ENCODE measurements at places on chromosomes 5 and 9.

GRCh38 chr5:154215571-154216325 is 25.2 kb downstream of the GALNT10 start:
- no peak for DNase-seq
- no peaks in the 10 kb centered on the region for H3K27me3 ChIP-seq
- peaks cover 6% of the 10 kb centered on the region for H3K36me3 ChIP-seq

- H3K4me1 ChIP-seq = no peaks in the 10 kb centered on the region
- no peaks in the 10 kb centered on the region for H3K36me3 ChIP-seq
- no peak overlapping the region for H3K27ac ChIP-seq
- no peaks in the 10 kb centered on the region for H3K27me3 ChIP-seq
- no peak for DNase-seq
- H3K4me3 ChIP-seq = no peak overlapping the region
Observed at GRCh38 chr5:140168371-140168770, 6.6 kb upstream of the CYSTM1 start.

GRCh38 chr5:4191703-4192102 is 596.1 kb downstream of the IRX1 start:
- H3K27ac ChIP-seq = no peak overlapping the region
- no peaks in the 10 kb centered on the region for H3K36me3 ChIP-seq
- no peaks in the 10 kb centered on the region for H3K27me3 ChIP-seq
- H3K4me3 ChIP-seq = no peak overlapping the region
- DNase-seq = no peak

DNA sequence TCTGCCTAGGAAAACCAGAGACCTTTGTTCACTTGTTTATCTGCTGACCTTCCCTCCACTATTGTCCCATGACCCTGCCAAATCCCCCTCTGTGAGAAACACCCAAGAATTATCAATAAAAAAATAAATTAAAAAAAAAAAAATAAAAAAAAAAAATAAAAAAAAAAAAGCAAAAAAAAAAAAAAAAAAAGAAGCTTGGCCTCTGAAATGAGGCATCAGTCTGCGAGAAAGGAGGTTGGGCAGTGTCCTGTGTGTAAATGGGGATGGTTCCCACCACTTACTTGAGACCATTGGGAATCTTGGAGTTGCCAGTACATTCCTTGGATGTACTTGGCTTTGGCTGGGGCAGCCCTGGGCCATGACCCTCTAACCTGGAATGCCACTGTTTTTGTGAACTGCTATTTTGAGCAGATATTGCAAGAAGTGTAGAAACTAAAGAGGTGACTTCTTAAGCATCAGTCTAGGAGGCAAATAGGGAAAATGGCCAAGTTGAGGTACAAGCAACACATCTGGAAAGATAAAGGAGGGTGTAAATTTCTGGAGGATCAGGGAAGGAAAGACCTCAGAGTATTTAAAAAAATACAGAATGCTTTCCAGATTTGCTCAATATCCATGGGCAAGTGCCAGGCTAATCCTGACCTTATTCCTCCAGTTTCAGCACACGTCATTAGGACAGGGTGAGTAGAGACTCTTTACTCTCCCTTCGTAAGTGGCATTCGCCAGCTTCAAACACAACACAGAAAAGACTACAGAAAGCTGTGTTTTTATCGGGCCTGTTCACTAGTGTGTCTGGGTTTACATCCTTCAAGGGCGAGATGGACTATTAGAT is 58.1 kb downstream of the HSPA4 start:
- H3K36me3 ChIP-seq = peaks cover 10% of the 10 kb centered on the region
- H3K27ac ChIP-seq = peak overlapping the region; percentile 35
- DNase-seq = no peak
- no peaks in the 10 kb centered on the region for H3K27me3 ChIP-seq
- no peaks in the 10 kb centered on the region for H3K4me1 ChIP-seq

DNA sequence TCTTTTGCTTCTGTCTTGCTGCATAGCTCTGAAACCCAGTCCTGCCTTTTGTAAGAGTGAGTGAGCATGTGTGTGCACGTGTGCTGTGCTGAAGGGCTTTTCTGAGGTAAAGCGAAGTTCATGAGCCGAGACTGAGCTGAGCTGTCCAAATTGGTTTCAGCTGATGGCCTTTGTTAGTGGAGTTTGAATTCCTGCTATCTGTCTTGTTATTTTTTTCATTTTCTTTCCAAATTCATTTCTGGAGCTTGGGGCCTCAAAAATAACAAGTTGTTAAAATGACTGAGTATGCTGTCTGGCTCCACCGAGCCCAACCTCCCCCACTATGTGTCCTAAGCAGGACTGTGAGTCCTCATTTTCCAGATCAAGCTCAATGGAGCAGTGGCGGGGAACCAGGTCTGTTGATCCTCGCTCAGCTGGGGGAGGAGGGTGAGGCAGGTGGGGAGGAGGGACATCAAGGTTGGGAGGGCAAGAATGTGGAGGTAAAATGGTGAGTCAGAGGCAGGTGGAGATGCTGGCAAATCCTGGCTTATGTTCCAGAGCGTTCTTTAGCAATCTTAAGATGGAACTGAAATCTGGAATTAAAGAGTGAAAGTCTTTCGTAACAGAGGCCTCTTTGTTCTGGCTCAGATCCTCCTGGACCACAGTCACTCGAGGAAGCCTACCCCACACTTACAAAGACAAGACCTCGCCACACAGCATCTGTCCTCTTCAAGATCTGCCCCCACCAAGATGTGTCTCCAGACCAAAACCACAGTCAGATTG is 63.9 kb downstream of the SREK1 start:
- no peak overlapping the region for H3K27ac ChIP-seq
- H3K4me1 ChIP-seq = no peaks in the 10 kb centered on the region
- no peak overlapping the region for H3K4me3 ChIP-seq
- H3K27me3 ChIP-seq = no peaks in the 10 kb centered on the region
- no peak for DNase-seq
- no peaks in the 10 kb centered on the region for H3K36me3 ChIP-seq

DNA sequence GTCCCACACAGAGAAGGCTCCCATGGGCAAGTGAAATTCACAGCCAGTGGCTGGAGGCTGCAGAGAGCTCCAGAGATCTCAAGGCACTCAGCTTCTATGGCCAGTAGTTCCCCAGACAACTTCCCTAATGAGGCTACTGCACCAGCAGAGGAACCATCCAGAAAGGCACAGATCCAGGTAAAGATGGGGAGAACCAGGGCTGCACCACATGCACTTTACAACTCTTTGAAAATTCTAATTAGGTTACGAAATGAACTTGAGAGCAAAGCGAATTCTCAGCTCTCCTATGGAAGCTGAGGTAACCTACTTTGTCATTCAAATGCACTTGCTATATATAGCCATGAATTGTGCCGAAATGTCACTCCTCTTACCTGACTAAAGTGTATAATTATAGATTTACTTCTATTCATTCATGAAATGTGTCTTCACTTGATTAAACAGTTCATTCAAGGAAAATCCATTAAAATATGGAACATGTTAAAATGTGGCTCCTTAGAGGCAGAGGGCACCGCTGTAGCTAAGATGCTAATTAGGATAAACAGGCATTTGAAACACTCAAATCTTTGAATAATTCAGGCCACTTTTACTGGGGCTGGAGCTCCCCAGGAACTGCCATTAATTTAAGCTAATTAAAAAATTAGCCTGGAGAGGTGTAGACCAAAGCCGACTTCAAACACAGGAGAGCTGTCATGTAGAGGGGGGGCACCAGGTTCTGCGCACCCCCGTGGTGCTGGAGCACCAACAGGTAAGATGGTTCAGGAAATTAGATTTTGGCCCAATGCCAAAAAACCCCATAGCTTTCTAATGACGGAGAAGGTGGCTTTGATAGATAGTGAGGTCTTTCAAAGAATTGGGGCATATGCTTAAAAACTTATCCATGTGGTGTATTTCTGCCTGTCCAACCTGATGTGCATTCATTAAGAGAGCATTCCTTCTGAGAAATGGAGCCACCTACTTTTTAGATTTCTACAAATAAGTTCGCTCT is 204.1 kb downstream of the GABBR2 start:
- H3K4me3 ChIP-seq = no peak overlapping the region
- H3K4me1 ChIP-seq = no peaks in the 10 kb centered on the region
- no peaks in the 10 kb centered on the region for H3K36me3 ChIP-seq
- no peak for DNase-seq
- H3K27ac ChIP-seq = no peak overlapping the region
- no peaks in the 10 kb centered on the region for H3K27me3 ChIP-seq

Measured in ascending aorta (tissue), 2 donors.